Stimulated activated CD4-positive, alpha-beta T cell treated with anti-CD3 and anti-CD28 coated beads, Interleukin-4, amount 100 ng/mL, for 24 hours (primary cell): ENCODE measurements at places on chromosomes 6 and 20.
A peak's percentile ranks its signal among the peaks of the same experiment; 100 is the strongest.

GRCh38 chr6:7542874-7543624 is 1.6 kb downstream of the DSP start:
- DNase-seq, result no peak

DNA sequence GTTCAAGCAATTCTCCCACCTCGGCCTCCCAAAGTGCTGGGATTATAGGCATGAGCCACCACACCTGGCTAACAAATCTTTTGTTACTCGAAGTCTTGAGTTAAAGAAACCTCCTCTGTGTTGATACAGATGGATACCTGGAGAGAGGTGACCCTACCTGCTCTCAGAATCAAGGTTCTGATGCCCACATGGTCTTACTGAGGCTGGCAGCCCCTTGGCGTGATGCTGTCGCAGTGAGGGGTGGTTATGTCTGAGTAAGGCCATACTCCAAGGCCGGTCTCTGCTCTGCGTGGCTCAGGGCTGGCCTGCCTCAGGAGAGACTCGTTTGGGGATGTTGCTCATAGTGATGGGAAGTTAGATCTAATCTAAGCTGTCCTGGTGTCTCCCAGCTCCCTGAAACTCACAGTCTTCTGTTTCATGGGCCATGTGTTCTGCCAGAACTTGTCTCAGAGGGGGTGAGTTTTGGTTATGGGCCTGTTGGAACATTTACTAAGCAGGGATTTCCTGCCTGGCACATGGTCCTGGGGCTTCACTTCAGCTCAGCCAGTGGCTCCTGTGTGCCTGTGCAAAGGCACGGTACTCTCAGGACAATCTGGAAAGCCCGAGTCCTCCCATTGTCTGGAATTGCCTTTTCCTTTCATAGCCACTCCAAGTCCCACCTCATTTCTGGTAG is 17.5 kb upstream of the TRAF3IP2 start:
- DNase-seq, result no peak

DNA sequence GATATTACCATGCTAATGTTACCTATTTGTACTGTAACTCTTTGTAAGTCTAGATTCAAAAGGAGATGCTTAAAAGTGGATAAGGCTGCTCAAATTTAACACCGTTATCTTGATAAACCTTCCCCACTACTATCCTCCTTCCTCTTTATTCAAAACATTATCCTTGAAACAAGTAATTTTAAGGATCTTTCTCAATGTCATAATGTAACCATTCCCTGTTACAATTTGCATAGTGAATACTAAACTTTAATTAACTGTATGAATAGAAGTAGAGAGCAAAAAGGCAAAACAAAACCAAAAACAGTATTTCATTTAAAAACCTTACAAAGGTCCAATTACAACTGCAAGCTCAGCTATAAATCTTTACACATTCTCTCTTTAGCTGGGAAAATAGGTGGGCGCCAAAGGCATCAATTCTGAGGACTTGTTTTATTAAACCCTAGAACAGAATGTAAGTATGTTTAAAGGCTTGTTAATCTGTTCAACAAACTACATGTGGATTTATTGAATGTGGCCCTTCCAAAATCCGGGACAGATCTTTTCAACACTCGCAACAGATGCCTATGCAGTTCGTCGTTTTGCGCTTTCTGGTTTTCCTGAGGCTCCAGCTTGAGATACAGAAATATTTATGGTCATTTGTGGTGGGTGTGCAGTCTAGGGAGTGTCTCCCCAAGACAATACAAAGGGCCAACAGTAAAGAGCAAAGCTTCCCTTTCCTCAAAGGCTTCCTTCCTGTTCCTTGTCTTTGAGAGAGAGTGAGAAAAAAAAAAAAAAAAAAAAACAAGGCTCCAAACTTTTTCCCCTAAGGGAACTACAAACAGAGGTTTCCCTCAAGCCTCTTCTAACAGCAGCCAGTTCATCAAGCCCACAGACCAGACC is 15.1 kb downstream of the KIF13A start:
- DNase-seq, result no peak

- DNase-seq, result no peak
These were observed 2.5 kb downstream of the TTPAL start for GRCh38 chr20:44478206-44478605.

GRCh38 chr6:167788563-167788903 is 38.2 kb upstream of the AFDN start:
- DNase-seq, result no peak

DNA sequence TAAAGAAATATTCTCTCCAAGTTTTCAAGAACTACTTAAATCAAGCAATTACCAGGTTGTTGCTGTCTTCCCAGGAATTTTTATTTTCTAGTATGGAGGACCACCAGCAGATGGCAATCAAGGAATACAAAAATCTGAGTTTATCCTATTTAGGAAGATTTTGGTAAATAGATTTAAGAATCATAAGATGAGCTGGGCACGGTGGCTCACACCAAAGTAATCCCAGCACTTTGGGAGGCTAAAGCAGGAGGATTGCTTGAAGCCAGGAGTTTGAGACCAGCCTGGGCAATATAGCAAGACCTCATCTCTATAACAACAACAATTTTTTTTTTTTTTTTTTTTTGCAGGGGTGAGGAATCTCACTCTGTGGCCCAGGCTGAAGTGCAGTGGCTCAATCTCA is 19.3 kb upstream of the SEC63 start:
- DNase-seq, result no peak

GRCh38 chr6:19722999-19723398 is 114.2 kb upstream of the ID4 start:
- no peak for DNase-seq

DNA sequence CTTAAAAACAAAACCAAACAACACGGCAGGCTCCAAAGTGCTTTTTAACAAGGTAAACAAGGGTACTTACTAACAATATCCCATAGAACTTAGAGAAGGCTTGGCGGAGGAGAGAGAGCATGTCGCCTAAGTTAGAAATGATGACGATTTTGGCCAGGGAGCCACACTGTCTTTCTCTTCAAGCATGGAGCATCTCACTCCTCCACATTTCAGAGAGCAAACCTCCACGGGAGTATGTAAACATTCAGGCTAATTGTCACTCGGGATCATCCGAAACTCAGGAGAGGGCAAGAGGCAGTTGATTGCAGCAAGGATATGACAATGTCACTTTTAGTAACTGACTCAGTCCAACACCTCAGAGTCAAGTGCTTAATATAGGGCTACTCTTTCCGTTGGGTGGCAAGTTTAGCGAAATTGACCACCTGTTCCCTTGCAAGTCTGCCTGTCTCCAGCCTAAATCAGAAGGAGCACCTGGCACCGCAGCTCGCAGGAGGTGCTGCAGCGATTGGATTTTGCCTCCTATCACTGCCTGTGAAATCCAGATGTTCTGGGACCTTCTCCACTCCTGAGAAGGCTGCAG is 65.8 kb upstream of the RPS6KA2 start:
- no peak for DNase-seq

DNA sequence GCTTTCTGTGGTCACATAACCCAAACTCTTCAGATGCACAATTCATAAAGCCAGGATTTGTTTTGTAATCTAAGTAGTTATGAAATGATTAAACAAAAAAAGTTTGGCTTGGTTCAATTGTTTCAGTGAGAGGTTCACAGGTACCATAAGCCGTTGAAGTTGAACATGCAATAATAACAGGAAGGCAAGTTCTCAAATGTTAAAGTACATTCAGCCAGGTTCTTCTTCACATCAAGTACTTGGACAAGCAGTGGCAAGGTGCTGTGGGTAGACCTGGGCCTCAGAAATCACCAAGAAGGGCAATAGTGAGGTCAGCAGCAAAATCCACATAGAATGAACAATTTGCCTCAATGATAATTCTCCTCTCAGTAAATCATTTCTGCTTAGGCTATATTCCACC is 175.5 kb downstream of the EPM2A start:
- no peak for DNase-seq

- DNase-seq, result no peak
These were observed 18.1 kb downstream of the SLX4IP start for GRCh38 chr20:10453241-10453640.

- DNase-seq, result no peak
These were observed 538.3 kb upstream of the BTBD3 start for GRCh38 chr20:11379257-11380011.

DNA sequence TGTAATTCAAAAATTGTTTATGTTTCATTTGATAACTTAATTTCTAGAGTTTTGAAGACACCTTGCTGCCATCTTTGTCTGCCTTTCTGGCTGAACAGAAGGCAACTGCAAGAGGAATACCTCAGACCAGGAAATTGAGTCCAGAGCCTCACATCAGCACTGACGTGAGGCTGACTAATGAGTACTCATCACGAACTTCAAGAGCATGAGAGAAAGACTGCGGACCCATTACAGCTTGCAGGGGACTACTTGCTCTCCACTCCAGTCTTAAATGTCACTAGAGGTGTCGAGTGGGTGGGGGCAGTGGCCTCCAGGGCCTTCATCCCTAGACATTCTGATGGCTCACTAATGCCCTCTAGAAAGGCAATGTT is 109.5 kb upstream of the SSTR4 start:
- DNase-seq, result no peak

DNA sequence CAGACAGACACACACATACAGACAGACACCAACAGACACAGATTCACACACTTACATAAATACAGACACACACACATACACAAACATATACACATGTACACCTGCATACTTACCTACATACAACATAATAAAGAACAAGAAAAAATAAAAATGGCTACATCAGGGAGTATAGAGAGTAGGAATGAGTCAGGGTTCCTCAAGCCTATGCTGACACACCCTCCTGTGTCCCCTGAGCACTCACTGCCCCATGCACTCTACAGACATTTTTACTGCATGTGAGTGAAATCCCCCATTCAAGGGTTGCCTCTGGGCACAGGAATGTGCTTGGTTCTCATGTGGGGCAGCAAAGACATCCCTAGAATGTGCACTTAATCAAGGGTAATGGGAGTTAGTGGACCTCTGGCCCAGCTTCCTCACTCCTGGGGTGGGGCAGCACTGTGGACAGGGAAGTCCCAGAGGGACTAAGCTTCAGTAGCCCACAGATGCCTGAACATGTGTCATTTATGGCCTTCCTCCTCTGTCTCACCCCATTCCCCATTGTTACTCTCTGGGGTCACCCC is 185.9 kb upstream of the FOXA2 start:
- no peak for DNase-seq

DNA sequence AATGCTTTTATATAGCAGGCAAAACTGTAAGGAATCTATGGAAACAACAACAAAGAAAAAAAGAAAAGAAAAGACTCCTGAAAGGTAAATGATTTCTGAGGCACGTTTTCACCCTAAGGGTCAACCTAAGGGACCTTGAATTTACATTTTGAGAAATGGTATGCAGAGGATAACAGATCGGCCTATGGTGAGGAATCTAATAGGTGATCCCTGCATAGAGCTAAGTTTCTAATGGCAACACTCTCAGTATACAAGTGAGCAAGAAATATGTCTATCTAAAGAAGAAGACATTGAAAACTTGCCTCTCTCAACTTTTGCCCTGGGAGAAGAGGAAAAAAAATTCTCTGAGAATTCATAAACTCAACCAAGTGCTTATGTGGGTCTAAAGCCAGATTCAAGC is 18.9 kb upstream of the AKAP7 start:
- DNase-seq, result no peak

DNA sequence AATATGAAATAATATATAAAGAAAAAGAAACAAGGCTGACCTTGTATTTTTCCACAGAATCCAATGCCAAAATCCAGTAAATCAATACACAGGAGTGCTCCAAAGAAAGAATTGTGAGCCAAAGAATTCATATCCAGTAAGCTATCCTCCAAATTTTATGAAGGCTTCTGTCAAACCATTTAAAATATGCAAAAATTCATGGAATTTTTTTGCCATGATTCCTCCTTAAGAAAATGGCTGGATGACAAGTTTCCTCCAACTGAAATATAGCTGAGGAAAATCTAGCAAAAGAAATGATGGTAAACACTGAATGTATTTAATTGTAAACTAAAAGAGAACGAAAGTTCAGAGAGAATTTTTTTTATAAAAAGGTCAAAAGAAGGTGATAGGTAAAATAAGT is 290.3 kb downstream of the UBE3D start:
- no peak for DNase-seq

DNA sequence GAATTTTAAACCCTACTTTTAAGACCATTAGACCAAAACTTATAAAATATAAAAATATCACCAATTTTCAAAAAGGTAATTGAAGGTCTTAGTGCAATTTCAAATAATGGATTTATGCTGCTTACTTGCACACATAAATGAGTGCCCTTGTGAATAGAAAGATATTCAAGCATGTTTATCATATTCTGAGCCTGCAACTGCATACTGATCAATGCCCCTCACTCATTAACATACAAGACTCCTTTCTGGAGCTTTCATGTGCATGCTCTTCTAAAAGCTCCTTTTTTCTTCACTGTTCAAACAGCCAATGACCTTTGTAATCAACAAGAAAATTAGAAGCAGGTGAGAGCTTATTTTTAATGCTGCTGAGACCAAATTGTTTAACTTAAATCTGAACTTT is 1139.3 kb downstream of the HACE1 start:
- no peak for DNase-seq

DNA sequence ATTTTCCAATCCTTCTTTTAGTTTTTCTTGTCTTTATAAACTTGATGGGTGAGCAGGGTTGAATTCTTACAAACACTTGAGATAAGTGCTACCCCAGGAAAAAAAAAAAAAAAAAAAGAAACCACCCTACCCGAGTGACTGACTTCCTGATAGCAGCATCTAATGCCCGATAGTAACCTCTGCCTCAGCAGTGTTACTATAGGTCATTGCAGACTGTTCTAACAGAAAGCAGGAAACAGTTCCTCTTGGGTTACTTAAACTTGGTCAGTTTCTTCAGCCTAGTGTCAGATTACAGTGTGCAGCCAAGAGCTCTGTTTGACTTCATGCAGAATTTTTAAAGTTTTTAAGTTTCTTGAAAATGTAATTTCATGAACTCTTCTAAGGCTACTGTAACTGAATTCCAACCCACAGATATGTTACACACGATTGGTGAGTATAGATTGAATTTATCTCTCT is 2.1 kb downstream of the MYLIP start:
- peak; percentile 38 for DNase-seq

GRCh38 chr6:101683884-101684283 is 290.4 kb downstream of the GRIK2 start:
- no peak for DNase-seq

DNA sequence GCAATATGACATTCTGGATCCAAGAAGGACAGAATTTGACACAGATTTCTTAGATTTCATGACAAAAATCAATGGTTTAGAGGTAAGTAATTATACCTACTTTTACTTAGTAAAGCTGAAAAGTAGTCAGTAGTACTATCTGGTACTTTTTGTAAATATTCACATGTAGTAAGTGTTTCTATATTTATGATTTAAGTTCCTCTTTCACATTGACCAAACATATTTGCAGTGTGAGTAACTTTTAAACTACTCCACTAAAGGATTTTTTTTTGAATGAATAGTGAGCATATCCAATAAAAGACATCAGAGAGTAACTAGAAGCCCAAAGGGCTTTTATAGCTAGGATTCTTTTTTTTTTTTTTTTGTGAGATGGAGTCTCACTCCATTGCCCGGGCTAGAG is 60.8 kb downstream of the DNAH8 start:
- DNase-seq, result no peak

- DNase-seq, result no peak
These were observed 13.6 kb upstream of the SRSF6 start for GRCh38 chr20:43444107-43444506.

DNA sequence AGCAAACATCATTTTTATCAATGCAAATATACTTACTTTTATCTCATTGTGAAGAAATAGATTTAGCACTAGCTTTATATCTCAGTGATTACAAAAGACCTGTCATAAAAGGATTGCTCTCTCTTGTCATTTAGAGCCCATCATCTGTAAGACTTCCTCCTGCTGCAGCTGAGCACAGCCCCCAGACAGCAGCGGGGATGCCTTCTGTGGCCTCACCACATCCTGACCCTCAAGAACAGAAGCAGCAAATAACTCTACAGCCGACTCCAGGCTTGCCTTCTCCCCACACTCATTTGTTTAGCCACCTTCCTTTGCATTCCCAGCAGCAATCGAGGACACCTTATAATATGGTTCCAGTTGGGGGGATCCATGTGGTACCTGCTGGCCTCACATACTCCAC is 127.0 kb upstream of the EDN1 start:
- DNase-seq, result no peak
